ENCODE measurements at places on chromosomes 3 and 15.

DNA sequence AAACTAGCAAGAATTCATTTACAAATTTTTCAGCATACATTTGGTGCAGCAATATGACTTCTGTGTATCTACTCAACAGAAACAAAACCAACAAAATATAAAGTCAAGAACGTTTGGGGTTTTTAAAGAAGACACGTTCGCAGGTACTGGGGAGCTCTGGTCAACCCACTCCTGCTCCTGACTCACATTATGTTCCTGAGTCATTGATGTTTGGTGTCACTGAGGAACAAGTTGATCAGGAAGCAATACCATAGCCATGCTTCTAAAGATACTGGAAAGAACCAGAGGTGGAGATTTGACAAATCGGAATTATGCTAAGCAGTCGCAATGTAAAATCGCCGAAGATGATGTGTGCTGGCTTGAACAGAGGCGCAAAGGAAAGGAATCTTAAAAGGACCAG, 22.0 kb downstream of the SLC4A7 start:
- no peak for DNase-seq

- no peak for DNase-seq
These were observed 39.6 kb downstream of the ACAP2 start for GRCh38 chr3:195403244-195403643.

DNA sequence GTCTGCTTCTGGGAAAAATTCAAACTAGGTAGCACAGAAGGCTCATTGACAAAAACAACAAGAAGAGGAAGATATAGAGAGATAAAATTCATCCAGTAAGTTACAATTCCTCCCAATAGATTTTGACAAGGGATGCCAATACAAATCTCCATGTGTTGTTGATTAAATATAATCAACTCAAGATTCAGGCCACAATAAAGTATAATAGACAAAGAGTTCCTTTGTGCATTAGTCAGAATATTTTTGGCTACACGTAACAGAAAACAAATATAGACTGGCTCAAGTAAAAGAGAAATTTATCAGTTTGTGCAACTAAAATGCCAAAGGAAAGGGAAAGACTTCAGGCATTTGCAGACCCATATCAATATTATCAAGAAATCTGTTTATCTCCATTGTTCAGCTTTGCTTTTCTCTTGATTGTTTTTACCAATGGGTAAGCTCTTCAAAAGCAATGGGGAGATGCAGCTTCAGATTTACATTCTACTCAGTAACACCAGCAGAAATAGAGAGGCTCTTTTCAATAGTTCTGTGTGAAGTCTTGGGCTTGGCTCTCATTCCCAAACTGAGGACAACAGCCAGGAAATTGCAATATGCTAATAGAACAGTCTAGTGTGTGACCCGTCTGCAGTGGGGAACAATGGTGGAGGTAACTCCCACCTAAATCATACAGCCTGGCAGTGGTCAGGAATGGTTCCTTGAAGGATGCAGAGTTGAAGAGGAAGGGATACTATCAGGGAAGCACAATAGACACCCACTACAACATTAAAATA, 77.6 kb upstream of the PROK2 start:
- DNase-seq = no peak

GRCh38 chr3:123089611-123090331, 22.9 kb downstream of the PDIA5 start:
- no peak for DNase-seq

- no peak for DNase-seq
These were observed 67.7 kb upstream of the CDV3 start for GRCh38 chr3:133505813-133506212.

DNA sequence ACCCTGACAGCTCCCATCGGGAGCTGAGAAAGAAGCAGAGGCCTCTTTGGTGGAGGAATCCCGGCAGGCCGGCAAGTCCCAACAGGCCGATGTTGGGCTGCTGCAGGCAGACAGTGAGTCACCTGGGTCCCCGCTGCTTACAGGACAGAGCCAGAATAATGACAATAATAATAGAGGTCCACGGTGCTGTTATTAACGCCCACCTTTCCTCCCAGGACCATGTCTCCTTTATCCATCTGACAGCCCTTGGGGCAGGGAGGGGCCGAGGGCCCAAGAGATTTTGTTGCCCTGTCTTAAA, 29.3 kb upstream of the MAGEF1 start:
- no peak for DNase-seq

DNA sequence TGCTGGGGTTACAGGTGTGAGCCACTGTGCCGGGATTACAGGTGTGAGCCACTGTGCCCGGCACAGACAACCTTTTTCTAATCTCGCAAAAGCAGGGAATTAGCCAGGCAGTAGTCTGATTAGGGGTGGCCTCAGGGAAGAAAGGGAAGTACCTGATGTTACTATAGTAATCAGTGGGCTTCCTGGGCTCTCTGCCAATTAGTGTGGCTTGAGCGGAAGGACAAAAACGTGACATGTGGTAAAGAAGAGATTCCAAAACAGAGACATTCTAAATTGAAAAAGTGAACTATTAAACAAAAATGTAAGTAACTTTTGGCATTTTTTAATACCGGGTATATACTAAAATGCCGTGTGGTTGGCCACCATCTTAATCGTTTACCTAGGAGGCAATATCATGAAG, 48.1 kb downstream of the CFAP20DC start:
- no peak for DNase-seq

DNA sequence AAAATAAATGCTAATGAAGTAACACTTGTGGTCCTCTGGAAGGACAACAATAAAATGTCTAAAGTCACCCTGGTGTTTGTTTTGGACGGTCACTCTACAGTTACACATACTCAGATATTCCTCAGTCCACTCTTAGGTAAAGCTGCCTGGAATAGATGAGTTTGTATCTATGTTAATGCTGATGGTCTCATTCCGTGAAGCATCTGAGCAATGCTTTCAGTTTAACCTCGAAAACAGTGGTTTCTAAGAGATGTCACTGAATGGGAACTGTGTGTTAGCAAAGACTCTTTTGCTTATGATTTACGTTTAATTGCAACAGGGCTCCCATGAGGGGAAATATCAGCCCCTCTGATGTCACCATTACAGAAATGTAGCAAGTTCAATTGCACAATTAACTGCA, 49.1 kb downstream of the FBN1 start:
- no peak for DNase-seq

- no peak for DNase-seq
These were observed 29.0 kb downstream of the GOLM2 start for GRCh38 chr15:44317423-44318058.

- no peak for DNase-seq
These were observed 424 bp downstream of the HAUS2 start for GRCh38 chr15:42549032-42549491.

GRCh38 chr3:184377374-184377773, 633 bp downstream of the THPO start:
- no peak for DNase-seq

- DNase-seq = no peak
These were observed 34.9 kb downstream of the CYP19A1 start for GRCh38 chr15:51303462-51303980.

DNA sequence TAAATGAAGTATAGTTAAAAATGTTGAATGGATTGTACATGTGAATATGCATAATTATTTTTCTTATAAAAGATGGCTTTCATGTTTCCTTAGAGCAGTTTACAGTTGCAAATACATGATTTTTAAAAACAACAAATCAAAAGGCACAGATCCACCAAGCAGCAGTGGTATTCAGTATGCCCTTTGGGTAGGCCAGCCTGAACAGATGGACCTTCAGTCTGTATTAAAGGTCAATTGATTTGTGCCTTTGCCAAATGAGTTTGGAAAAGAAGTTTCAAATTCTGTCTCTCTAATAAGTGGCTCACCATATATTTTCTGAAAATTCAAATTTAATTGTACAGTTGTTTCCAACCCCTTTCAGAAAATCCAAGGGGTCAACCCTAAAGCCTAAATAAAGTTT, 477.1 kb downstream of the NSUN3 start:
- DNase-seq = no peak

GRCh38 chr3:127114337-127115070, 78.4 kb upstream of the PRR23E start:
- no peak for DNase-seq

DNA sequence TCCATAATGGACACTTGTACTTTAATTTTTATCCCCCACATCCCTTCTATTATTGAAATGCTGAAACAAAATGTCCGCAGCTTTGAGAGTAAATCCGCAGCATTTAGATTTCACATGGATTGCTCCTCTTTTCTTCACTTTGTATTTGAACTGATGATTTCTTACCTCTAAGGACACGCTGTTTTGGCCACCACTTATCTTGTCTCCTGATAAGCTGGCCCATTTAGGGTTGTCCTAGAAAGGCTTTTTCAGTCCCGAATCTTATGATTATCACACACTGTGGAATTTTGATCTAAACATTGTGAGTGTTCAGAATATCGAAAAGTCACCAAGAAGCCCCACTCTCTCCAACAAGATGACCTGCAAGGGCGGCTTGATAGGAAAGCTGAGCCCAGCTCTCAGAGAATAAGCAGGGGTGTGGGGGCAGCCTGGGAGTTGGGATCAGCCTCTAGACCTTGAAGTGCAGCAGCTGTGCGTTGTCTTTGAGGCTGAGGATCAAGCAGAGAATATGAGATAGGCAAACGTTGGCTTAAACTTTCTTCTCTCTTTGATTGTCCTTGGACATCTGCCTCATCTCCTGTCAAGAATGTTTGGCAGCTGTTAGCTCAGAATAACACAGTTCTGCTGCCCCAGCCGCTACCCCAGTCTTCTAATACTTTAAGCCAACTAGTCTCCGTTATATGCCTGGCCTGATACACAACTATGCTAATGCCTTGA, 399.7 kb upstream of the NR2F2 start:
- DNase-seq = no peak

- no peak for DNase-seq
These were observed 30.9 kb downstream of the C3orf18 start for GRCh38 chr3:50536471-50537180.

- DNase-seq = no peak
These were observed 116.6 kb upstream of the LRTM1 start for GRCh38 chr3:55044486-55044885.

- DNase-seq = no peak
These were observed 882.5 kb upstream of the GBE1 start for GRCh38 chr3:82643948-82644347.

GRCh38 chr3:38157595-38157994, 7.7 kb upstream of the OXSR1 start:
- no peak for DNase-seq

GRCh38 chr3:28916713-28917499, 364.0 kb upstream of the RBMS3 start:
- DNase-seq = no peak

- DNase-seq = peak; percentile 1
These were observed 75.2 kb downstream of the FBXL22 start for GRCh38 chr15:63672369-63672768.

- no peak for DNase-seq
These were observed 890.5 kb downstream of the TUSC7 start for GRCh38 chr3:117600112-117600511.

GRCh38 chr3:49158103-49158709, 7.9 kb downstream of the CCDC71 start:
- DNase-seq = peak; percentile 28

DNA sequence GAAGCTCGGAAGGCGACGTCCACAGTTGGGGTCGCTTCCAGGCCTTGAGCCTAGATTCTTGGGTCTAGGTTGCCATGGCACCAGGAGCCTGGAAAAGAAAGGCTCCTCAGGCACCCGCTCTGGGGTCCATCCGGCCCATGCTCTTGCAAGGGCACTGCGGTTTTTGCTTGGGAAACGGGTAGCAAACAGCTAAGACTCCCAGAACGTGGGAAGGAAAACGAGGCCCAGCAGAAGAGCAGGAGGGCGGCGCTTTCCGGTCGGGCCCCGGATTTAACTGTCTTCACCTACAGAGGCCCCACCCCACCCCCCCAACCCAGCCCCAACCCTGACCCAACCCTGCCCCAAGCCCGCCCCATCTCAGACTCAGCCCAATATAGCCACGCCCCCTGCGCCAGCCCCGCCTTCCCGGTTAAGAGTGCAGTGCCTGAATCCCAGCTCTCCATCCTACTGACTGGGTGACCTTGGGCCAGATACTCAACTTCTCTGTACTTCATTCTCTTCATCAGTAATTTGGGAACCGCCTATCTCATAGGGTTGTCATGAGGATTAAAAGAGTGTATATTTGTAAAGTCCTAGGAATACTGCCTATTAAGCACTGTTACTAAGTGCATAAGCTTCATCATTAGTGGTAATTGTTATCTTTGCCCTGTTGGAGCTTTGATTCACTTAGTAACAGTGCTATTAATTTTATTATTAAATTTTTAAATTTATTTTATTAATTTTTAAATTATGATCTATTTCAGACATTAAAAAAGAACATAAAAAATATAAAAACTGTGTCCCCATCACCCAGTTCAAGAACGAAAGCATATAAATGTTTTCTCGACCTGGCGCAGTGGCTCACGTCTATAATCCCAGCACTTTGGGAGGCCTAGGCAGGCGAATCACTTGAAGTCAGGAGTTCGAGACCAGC, 28.4 kb upstream of the SMAD6 start:
- no peak for DNase-seq

DNA sequence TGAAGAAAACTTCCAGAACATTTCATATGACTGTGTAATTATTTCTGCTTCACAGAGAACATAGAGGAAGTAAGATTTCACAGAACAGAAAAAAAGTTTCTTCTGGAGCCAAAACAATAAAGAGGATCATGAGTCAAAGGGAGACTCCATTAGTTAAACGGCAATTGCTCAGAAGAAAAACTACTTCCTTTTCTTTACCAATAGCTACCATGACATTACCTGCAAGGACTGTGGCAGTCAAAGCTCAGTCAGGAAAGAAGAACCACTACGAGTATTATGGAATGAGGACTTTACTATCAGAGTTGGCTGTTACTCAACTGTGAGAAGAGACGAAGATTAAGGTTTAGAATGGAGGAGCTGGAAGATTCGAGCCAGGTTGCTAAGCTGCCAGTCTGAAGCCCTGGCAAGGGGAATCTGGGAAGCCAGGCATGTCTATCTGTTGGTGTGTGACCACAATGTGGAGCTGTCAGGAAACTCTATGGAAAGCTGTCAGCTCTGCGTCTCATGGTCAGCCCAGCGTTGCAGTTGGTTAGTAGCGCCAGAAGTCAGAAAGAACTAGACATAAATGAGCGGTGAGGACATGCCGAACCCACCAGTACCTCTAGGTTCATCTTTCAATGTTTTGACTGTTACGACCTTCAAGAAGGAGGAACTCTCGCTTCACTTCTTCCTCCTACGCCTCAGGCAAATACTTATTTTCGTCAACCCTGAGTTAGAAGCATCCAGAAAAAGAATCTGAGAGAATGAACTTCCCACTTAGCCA, 604.3 kb downstream of the FGF12 start:
- DNase-seq = no peak

GRCh38 chr3:31645256-31645655, 112.5 kb downstream of the STT3B start:
- DNase-seq = no peak

DNA sequence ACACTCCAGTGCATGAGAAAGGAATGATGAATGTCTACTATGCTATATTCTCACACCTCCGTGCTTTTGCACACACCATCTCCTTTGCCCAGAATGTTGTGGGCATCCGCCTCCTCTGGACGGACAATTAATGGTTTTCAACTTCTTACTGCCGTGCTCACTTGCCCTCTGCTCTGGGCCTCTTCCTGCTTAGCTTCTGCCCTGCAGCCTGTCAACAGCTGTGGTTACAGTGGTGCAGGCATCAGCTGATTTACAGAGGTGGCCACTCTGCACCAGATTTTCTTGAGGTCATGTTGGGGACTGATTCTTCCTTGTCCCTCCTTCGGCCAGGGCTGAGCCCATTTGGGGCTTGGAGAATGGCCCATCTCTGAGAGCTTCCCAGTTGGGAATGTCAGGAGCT, 56.5 kb upstream of the TMEM115 start:
- no peak for DNase-seq
